Activated T-helper 1 cell treated with Interleukin-2 at 50 U/mL for 16 hours (primary cell): ENCODE measurements at places on chromosomes 3 and 15.

DNA sequence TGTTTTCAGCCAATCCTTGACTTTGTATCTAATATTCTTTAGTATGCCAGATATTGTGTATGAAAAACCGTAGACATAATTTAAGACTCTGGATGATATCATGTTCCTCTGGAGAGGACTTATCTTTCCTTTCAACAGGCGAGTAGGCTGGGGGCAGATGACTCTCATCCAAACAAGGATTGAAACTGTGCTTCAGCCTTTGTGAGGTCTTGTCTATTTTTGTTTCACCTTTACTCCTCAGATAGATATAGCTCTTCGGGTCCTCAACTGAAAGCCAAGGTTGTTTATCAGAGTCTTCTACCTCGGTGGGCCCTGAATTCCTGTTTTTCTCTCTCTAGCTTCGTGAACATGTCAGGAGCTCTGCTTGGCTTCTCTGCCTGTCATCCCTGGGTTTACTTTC is 66.0 kb downstream of the C3orf20 start:
- no peak for DNase-seq

DNA sequence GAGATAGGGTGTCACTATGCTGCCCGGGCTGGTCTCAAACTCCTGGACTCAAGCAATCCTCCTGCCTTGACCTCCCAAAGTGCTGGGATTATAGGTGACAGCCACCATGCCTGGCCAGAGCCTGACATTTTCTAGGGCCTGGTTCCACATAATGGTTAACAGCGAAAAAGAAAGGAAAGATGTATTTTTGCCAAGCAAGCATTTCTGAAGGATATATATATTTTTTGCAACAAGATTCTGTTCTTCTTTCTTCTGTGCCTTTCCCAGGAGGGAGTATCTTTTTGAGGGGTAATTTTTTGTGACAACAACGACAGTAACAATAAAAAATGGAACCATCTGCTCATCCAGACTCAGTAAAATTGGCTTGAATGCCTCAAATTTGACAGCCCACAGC is 8.3 kb upstream of the DNAJA4 start:
- DNase-seq = no peak

DNA sequence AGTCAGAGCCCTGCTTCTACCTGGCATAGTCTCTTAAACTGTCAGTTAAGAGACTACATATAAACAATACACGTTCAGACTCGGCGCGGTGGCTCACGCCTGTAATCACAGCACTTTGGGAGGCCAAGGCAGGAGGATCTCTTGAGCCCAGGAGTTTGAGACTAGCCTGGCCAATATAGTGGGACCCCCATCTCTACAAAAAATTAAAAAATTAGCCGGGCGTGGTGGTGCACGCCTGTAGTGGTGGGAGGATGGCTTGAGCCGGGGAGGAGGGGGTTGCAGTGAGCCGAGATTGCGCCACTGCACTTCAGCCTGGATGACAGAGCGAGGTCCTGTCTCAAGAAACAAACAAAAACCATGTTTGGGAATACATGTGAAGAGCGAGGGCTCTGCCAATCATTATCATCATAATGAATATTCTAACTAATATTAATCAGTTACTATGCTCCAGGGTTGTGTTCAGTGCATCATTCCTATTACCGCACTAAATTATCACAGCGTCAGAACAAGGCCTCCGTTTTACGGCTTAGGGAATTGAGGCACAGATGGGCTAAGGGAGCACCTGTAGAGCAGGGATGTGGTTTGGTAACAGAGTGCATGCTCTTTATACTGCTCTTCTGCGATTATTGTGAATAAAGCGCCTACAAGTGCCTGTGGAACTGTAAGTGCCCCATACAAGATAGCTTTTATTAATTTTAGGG is 844 bp upstream of the UQCC5 start:
- no peak for DNase-seq

DNA sequence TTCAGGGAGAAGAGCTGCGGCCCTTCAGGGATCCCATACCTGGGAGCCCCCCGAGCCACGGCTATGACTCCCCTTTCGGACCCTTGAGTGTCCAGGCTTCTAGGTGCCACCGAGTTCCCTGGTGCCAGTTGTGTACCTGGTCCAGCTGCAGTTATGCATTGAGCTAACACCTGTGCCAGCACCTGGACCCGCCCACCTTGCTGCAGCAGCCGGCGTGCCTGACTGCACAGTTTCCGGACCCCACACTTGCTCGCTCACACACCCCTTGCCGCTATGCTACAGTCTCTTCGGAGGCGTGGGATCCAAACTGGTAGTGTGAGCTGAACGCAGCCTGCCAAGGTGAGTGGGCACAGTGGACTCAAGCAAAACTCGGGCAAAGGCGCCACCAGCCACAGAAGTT is 284.5 kb upstream of the ROBO1 start:
- no peak for DNase-seq

GRCh38 chr3:122271246-122271898 is 53.7 kb upstream of the CSTA start:
- DNase-seq = no peak

GRCh38 chr15:71271327-71271726 is 156.1 kb downstream of the THSD4 start:
- no peak for DNase-seq

DNA sequence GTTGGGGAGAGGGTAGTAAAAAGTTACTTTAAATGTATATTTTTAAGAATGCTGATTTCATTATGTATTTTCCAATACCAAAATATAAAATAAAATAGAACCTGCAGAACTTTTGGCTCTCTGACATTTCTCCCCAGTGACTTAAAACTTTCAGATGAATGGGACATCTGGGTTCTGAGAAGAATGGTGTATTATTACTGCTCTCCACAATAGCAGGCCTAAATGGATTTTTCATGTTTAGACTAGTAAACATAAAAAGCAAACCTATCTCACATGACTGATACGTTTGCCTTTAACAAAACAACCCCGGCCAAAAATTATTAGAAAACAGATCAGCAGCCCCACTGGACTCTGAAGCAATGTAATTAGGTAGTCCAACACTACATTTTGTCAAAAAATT is 73.8 kb downstream of the FHIT start:
- DNase-seq = no peak

DNA sequence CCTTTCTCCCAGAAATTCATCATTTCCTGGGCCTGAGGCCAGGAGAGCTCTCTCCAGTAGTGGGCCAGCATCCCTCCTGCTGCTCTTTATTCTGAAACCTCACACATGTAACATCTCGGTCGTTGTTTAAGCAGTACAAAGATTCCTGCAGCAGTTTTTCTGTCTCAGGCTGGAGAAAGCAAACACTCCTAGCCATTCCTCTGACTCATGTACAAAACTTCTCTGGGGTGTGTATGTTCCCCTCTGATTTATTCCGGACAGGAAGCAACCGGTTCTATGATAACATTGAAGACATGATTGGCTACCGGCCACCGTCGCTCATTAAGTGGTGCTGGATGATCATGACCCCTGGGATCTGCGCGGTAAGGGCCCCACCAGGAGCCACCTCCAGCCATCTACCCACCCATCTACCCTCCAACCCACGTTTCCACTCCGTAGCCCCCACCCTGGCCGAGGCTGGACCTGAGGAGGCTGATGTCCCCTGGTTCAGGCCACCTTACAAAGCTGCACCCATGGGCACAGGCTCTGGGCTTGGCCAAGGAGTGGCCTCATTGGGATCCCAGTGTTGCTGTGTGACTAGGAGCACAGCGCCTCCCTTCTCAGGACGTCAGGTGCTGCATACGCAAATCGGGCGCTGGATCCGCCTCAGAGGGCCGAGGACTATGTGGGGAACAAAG is 58.6 kb upstream of the SLC6A1 start:
- DNase-seq = no peak

DNA sequence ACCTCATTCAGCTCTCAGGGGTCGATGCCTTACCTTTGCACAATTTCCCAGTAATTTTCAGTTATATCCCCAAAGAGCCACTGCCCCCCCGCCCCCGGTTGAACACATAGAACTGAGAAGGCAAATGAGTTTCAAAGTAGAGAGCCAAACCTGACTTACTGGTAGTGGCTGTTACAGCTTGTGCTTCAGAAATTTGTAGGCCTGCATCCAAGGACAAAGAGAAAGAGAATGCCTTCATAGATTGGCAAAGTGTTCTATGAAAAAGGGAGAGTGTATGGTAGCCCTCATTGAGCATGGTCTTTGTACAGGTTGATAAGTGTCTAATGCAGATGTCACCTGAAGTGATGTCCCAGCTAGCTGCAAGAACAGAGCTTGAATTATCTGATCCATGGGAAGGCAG is 13.9 kb downstream of the SEMA6D start:
- DNase-seq = no peak

GRCh38 chr15:71697236-71697635 is 113.1 kb upstream of the NR2E3 start:
- no peak for DNase-seq

GRCh38 chr15:98525661-98526001 is 122.7 kb upstream of the IGF1R start:
- DNase-seq = no peak

DNA sequence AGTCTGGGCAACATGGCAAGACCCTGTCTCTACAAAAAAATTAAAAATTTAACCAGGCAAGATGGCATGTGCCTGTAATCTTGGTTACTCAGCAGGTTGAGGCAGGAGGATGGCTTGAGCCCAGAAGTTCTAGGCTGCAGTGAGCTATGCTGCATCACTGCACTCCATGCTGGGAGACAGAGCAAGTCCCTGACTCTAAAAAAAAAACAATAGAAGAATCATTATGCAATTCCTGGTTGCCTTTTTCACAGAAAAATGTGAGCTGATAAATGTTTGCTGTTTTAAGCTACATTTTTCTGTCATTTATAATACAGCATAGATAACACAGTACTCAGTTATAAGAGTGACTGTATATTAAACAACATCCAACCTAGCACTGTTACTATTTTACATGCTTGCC is 148.8 kb downstream of the SCAPER start:
- DNase-seq = no peak

DNA sequence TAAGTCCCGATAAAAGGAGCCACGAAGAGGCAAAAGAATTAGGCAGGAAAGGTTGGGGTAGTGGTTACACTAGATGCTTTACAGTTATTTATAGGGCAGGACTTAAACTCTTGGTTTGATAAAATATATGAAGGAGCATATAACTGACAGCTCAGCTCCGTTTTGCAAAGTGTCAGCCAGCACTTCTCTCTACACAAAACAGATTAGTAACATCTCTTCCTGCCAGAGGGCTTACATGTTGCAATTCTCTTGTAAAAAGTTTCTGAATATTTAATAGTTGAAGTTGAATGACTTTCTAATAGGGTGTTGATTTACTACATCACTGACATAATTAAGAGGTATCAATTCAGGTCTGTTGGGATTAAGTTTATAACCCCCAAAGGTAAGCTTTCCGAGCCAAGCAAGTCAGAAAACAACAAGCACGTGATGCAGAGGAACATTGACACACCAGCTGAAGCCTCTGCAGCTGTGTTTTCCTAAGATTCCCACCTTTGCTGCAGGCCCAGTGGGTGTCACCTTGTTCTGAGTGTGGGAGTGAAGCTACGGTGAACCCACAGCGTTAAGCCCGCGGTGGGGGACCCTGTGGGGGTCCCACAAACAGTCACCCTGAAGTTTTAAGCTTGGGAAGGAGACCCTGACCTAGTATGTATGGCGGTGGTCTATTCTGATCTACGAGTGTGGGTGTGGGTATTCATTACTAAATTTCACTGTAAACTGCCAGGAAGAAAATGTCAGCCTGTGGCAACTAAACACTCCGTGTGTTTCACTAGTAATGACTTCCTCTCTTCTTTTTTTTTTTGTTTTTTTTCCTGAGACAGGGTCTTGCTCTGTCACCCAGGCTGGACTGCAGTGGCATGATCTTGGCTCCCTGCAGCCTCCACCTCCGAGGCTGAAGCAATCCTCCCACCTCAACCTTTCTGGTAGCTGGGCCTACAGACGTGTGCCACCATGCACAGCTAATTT is 22.0 kb upstream of the ATP13A3 start:
- DNase-seq = no peak

- DNase-seq = no peak
Measured at GRCh38 chr3:44321335-44321734, 17.2 kb upstream of the TCAIM start.

- no peak for DNase-seq
Measured at GRCh38 chr15:45773149-45773548, 138.3 kb downstream of the SQOR start.

- no peak for DNase-seq
Measured at GRCh38 chr3:36505393-36505792, 125.1 kb downstream of the STAC start.

DNA sequence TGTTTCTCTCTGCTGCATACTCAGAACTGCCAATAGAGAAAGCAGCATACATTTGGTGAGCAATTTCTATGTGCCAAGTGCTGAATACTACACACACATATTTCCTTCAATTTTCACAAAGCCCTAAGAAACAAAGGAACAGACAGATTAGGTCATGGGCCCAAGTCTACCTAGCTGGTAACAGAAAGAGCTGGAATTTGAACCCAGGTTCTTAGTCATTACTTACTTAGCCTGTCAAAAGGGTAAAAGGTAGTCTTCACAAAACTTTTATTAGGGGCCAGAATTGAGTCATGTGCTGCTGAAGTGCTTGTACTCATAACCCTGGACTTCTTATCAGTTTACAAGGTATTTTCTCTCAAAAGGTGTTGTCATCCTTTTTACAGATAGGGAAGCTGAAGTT is 10.4 kb upstream of the ABHD17C start:
- DNase-seq = no peak

GRCh38 chr15:86929461-86929860 is 849.8 kb downstream of the AGBL1 start:
- no peak for DNase-seq

DNA sequence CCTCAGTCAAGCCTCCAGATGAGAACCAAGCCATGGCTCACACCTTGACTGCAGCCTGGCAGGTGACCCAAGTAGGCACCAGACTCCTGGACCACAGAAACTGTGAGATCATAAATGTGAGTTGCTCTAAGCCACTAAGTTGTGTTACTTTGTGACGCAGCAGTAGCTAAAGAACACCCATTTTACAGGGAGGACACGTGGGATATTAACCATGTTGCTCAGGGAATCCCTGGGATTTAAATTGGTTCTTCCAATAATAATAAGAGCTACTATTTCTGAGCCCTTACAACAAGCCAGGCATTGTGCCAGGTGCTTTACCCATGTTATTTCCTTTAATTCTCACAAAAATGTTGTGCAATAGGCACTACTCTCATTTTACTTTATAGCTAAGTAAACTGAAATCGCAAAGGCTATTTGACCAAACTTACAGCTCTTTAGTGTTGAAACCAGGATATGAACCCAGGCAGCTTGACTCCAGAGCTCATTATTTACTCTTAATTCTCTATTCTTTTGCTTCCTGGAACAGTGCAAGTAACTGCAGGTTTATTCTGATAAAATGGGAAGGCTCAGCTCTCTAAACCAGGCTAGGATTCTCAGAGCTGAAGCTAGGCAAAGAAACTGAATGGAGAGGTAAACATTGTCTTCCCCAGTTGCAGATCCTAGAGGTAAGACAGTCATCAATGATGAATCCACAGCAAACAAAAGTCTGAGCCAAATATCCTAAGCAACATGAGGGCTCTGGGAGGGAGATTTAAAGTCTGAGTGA is 294.4 kb downstream of the KBTBD8 start:
- no peak for DNase-seq

DNA sequence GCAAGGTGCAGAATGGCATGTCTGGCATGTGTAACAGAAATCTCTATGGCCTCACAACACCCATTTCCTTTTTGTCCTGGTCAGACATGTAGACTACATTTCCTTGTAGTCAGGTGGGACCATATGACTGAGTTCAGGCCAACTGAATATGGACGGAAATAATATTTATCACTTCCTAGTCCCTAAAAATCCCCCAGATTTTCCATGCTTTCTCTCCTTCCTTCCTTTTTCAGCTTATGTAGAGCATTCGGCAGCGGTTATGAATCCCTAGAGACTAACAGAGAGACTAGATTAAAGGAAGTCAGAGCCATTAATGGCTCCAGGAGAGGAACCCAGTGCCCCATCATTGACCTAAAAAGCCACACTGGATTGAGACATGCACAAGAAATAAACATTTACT is 35.8 kb downstream of the SLC9A9 start:
- no peak for DNase-seq
